CD8-positive, alpha-beta memory T cell (primary cell): ENCODE measurements at places on chromosomes 2 and 18.

GRCh38 chr2:10229462-10230099 is 73.1 kb upstream of the HPCAL1 start:
- DNase-seq, result no peak

DNA sequence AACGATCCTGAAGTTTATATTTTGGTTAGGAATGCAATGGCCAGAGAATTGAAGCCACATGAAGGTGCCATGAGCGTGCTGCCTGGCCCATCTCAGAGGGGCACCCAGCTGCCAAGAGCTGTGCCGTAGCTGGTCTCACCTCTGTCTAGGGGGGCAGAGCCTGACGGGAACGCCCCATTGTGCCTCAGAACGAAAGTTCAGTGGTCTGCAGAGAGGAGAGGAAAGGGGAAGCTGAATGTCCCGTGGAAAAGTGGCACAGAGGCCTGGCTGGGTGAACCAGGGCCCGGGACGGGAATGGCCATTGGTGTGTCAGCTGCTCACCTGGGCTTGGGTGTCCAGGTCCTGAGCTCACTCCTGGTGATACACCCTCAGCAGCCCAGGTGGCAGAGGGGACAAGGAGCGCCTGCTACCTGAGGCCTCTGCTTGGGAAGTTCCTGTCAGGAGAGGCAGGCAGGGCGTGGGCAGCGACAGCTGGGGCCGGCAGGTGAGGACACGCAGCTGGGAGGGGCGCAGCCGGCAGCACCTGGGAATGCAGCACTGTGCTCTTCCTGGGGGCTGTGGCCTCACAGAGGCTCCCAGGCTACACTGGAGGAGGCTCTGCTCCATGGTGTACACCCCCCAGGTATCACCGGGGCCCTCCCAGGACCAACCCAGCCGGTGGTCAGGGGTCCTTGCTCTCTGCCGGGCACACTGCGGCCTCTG is 67.3 kb downstream of the PARD6G start:
- no peak for DNase-seq

- DNase-seq, result no peak
These were observed 8.0 kb downstream of the TGOLN2 start for GRCh38 chr2:85319796-85320195.

GRCh38 chr2:103353774-103354173 is 591.9 kb downstream of the TMEM182 start:
- DNase-seq, result no peak

- DNase-seq, result no peak
These were observed 81.0 kb downstream of the EPC2 start for GRCh38 chr2:148725564-148725963.

DNA sequence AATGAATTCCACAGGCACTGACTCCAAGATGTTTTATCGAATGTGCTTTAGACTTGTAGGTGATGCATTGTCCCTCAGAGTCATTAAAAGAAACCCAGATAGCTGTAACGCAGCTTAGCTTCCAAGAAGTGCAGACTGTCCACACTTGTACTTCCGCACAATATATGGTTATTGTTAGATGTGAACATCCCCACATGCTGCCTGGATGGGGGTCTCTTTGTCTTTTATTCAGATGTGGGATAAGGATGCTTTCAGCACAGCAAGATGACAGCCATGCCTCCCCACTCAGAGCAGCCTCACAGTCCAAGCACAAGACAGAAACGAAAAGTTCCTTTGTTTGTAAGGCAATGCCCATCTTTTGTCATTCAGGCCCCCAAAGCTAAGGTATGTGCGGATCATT is 416.6 kb downstream of the HRH4 start:
- DNase-seq, result no peak

GRCh38 chr2:215749092-215749957 is 264.0 kb downstream of the MREG start:
- no peak for DNase-seq

DNA sequence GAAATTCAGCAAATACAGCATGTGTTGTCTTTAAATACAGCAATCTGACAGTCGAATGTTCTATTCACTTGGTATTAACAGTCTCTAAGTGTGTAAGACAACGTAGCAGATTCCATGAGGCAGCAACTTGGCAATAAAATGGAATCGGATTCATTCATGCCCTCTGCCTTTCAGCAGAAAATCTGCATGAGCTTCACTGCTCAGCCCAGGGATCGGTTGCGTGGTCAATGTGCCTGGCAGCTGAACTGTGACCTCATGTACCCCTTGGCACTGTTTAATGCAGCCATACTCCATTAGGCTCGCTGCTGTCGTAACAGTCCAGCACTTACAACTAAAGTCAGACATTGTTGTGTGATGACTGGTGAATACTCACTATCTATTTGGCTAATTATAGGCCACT is 17.7 kb upstream of the RGPD4 start:
- no peak for DNase-seq

DNA sequence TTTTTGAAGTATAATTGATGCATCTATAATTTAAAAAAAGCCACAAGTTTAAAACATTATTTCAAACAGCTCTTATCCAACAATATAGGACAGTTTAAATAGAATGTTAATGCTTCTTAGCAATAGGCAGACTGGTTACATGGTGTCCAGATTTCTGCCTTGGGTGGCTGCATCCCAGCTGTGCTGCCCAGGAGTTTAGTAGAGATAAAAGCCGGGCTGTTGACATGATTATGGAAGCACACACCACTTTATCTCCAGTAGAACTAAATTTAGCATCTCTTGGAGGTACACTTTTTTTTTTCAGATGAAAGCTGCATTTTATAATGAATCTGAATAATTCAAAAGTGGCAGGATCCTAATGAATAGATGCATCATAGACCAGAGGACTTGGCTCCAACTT is 309.7 kb downstream of the PLCL1 start:
- DNase-seq, result no peak

GRCh38 chr18:35389095-35389618 is 12.0 kb upstream of the ZNF396 start:
- DNase-seq, result no peak
